ENCODE measurements at places on chromosomes 2 and 18.

GRCh38 chr2:119290859-119291587, 67.4 kb downstream of the STEAP3 start:
- peak; percentile 65 for DNase-seq

GRCh38 chr2:66897691-66898150, 462.8 kb downstream of the MEIS1 start:
- peak; percentile 74 for DNase-seq

DNA sequence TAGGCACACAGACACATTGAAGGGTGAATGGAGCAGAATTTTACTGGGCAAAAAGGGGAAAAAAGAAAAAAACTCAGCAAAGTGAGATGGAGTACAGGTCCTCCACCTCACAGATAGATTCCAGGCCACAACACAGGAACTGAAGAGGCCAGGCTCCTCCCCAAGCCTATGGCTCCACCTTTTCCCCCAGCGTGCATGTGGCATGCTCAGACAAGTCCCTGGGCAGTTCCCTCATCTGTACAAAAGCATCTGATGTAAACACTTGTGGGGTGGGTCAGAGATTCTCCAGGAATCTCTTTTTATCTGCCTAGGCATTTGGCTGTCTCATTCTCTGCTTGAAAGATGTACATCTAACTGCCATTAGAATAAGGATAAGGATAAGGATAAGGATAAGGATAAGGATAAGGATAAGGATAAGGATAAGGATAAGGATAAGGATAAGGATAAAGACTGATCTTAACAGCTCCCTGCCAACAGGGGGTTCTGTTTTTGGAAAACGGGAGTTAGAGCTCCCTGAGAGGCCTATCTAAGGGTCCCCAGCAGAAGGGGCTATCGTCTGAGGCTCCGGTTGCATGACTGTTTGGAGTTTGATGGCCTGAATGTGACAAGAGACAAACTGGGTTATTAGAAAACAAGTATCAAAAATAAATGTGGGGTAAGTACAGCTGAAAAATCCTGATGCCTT, 17.2 kb upstream of the ASXL3 start:
- DNase-seq, result peak; percentile 54

GRCh38 chr2:226495466-226496272, 304.0 kb downstream of the IRS1 start:
- DNase-seq, result no peak

DNA sequence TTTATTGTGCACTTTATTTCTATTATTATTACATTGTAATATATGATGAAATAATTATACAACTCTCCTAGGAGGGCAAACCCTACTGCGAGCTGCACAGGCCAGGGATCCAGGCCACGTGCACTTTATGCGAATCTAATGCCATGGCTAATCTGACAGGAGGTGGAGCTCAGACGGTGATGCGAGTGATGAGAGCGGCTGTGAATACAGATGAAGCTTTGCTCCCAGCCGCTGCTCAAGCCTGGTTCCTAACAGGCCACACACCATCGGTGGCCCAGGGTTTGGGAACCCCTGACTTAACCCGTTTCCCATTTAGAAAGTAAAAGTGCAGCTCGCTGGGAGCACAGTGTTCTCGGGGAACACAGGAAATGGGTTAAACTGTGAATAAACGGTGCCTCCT, 40.8 kb upstream of the RAB6D start:
- no peak for DNase-seq

DNA sequence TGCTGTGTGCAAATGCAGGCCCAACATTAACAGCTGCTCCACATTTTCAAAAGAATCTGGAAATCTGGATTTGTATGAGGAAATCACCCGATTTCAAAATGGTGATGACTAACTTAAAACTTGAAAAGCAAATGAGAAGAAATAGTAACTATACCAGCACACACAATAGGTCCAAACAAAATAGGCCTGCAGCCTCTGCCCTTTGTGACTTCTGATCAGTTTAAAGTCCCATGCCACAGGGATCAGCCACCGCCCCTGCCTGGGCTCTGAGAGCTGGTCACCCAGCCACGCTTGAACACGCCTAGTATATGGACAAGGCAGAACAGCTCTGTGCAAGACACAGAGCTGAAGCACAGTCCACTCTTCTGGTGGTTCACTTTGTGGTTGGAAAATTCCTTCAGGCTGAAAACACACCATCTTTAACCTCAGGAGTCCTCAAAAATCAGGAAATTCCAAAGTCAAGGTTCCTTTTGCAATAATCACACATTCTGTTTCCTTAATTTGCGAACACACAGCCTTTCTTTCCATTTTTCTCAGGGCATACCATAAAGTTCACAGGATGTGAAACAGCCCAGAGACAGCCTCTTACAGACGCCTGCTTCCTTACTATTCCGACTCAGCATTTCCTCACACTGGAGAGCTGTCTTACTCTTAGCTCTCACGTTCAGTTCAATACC, 150.1 kb upstream of the RIOK3 start:
- peak; percentile 95 for DNase-seq

DNA sequence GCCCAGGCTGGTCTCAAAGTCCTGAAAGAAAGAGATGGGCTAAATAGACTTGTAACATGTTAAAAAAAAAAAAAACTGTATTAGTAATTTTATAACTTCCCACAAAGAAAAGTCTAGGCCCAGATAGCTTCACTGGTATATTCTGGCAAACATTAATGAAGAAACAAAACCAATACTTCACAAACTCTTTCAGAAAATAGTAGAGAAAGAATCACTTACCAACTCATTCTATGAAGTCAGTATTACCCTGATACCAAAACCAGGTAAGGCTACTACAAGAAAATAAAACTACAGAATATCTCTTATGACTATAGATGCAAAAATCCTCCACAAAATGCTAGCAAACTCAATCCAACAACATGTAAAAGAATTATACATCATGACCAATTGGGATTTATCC, 59.9 kb upstream of the ODC1 start:
- DNase-seq, result no peak

DNA sequence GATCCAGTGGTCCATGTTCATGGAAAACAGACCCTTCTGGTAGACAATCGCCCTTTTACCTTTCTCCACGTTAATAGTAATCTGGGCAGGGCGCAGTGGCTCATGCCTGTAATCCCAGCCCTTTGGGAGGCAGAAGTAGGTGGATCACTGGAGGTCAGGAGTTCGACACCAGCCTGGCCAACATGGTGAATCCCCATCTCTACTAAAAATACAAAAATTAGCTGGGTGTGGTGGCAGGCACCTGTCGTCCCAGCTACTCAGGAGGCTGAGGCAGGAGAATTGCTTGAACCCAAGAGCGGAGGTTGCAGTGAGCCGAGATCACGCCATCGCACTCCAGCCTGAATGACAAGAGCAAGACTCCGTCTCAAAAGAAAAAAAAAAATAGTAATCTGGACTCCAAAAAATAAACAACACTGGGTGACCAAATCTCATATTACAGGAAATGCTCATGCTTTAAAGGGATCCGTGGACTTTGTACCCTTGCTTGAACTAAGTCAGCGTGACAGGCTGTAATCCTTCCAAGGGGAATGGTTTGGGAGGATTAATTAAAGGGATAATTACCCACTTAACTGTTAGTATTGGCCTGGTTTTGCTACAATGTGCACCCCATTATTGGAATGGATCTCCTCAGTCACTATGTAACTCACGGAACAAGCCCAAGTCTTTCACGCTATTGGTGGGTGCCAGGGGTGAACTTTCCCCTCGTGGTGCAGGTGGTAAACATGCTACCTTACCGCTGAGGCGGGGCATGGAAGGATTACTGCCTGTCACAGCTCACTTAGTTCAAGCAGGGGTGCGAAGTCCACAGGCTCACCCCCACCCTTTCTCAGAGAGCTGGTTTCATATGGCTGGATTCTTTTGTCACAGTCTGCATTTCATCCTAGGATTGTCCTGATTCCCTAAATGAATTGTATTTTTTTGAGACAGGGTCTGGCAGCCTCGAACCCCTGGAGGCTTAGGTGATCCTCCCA, 36.7 kb downstream of the PROC start:
- DNase-seq, result no peak

DNA sequence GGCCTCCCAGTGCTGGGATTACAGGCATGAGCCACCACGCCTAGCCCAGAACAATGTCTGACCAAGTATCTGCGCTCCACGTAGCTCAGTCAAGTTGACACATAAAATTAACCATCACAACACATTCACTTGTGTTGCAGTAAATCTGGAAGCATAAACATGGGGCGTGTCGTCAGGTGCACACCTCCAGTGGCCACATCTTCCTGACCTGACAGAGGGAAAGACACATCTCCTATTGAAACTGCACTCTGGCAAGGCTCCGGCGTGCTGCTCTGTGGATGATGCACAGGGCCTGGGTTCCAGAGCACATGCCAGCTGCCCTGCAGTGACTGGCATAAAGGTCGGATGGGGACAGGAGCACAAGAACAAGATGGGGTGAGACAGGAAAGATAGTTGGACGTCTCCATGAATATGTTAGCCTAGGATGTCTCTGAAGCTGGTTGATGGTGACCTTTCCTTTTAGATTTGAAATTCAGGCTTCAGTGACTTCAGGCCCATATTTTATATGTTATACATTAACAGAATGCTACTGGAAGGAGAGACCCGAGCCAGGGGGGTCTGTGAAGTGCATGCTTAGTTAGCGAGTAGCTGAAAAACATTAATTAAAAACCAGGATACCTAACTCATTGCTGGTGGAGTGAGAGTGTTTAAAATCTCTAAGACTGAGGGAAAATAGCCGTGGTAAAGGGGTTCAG, 10.9 kb downstream of the IMPA2 start:
- DNase-seq, result no peak

GRCh38 chr2:230234122-230234722, 8.7 kb downstream of the SP140 start:
- DNase-seq, result no peak

GRCh38 chr18:25561918-25562317, 210.0 kb upstream of the ZNF521 start:
- peak; percentile 46 for DNase-seq

DNA sequence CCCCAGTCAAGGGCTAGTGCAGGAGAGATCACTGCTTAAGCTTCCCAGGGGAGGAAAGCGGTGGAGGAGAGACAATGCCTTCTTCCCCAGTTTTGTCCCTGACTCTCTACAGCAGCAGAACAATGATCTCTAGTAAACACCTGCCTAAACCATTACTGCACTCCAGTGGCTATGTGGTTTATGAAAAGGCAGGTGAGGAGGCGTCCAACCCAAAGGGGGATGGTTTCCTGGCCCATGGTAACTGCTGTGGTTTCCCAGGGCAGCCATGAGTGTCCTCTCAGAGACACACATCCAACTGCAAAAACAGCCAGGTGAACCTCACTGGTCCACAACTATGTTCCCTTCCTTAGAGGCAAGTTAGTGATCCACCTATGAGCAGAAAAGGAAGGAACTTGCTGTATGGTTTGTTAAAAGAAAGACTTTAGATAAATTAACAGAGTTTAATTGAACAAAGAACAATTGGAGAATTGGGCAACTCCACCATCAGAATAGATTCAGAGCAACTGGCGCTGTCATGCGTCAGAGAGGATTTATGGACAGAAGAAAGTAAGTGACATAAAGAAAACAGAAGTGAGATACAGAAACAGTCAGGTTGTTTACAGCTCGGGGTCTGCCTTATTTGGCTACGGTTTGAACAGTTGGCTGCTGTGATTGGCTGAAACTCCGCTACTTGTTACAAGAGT, 4.8 kb upstream of the TTC39C start:
- no peak for DNase-seq

GRCh38 chr18:48866856-48867255, 83.9 kb downstream of the SMAD7 start:
- DNase-seq, result no peak

- DNase-seq, result no peak
These were observed 9.8 kb downstream of the FBXO11 start for GRCh38 chr2:47896450-47896968.

- DNase-seq, result no peak
These were observed 129.0 kb upstream of the COPS8 start for GRCh38 chr2:236956641-236957040.

DNA sequence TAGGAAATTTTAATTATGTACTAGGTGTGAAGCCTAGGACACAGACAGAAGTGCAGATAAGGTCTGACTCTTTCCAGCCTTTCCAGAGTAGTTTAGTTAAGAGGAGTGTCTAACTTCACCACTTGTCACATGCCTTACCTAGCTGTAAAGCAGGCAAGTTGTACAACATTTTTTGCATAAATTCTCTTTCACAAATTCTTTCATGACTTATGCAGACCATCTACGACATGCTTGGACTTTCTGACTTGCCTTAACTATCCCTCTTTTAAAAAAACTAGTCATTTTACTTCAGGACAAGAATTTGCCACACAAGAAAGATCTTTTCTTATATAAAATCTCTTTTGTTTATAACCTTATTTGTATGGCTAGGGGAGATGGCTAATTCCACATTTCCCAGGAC, 1273.6 kb upstream of the SLC39A10 start:
- DNase-seq, result no peak

DNA sequence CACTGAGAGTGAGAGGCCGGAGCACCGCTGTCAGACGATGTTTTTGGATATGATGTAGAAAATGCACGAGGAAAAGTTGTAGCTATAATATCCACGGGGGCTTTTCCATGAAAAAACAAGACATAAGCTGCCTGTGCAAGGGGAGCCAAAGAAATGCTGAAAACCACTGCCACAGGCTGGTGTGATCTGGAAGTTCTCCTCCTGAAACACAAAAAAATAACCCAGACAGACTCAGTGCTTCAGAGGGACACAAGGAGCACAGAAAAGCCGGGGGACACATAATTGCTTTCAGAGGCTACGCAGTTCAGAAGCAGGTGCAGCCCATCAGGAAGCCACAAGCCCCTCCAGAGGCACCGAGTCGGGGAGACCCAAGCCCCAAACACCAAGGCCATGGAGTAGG, 98.2 kb downstream of the ZNF516 start:
- no peak for DNase-seq

DNA sequence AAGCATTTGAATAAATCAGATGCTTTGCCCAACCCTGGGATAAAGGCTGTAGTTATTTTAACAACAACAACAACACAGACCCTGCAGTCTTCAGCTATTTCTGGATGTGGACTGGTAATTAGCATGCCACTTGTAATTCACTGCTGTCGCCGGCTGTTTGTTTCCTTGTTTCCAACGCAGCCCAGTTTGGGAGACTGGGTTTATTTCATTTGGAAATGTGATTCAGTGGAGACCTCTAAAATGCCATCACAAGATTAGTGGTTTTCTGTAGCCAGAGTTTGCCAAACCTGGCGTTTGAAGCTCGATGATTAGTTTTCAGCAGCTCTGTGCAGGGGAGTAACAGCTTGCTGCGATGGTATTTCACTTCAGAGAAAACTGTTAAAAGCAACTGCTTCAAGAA, 83.5 kb downstream of the LDLRAD4 start:
- no peak for DNase-seq

- no peak for DNase-seq
These were observed 9.0 kb downstream of the SPEG start for GRCh38 chr2:219443697-219444023.

GRCh38 chr18:78238404-78239089, 741.1 kb upstream of the SALL3 start:
- no peak for DNase-seq

- DNase-seq, result no peak
These were observed 52.8 kb upstream of the RAB12 start for GRCh38 chr18:8556424-8556823.

- peak; percentile 49 for DNase-seq
These were observed 86.8 kb upstream of the DNER start for GRCh38 chr2:229800997-229801754.
